ENCODE measurements at places on chromosomes 4 and X. TPM values are rescaled to one million over a fixed set of nuclear protein-coding genes. Genes with fewer than 3 reads are reported as not detected.

GRCh38 chr4:113635739-113636437 is 125.7 kb downstream of the CAMK2D start:
- no peaks in the 10 kb centered on the region for H3K36me3 ChIP-seq
- no peak overlapping the region for H3K27ac ChIP-seq
- H3K4me1 ChIP-seq, result peaks cover 48% of the 10 kb centered on the region
- H3K27me3 ChIP-seq, result no peaks in the 10 kb centered on the region

DNA sequence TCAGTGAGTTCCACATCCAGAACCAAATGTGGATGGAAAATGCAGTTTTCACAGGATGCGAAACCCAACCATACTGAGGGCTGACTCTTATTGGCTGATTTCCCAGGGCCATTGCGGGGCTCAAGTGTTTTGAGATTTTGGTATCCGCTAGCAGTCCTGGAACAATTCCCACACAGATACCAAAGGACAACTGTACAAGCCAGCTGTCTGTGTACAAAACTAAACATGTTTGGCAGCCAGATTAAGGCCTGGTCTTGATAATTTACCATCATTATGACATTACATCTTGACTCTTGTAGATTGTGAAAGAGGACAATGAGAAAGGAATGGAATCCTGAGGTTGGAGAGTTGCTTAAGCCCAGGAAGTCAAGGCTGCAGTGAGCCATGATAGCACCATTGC is 121.9 kb downstream of the DKK2 start:
- H3K4me3 ChIP-seq, result no peak overlapping the region
- no peaks in the 10 kb centered on the region for H3K27me3 ChIP-seq
- H3K4me1 ChIP-seq, result no peaks in the 10 kb centered on the region
- H3K27ac ChIP-seq, result no peak overlapping the region

DNA sequence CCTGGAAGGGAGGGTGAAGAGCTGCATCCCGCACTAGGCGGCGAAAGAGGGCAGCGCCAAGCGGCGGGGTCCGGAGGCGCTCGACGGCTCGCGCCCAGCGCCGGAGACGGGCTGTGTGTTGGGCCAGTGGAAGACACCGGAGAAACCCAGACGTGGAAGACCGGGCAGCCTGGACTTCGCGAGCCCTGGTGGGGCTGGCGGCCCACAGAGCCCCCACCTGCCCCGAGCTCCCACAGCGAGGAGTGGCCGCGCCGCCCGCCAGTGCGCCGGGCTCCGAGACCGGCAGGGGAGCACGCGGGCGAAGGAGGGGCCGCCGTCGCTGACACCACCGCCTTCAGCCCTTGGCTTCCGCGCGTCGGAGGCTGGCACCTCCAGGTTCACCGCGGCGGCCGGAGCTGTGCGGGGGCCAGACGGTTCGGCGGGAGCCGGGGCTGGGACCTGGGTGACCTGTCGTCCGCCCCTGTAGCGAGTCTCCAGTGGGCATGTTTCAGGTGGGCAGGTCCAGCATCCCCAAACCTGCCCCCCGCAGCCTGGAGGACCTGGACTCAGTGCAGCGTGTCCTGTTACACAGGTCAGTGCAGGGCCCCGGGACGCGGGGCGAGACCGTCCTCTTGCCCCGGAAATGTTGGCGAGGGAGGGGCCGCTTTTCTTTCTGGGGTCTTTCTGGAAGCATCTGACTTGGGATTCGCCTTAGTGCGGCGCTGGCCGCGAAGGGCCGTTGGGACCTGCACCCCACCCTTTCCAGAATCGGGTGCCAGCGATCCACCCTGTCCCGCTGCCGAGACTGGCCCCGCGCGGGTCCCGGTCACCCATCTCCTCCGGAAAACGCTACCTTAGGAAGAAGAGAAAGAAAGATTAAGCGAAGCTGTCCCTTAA is 9.6 kb upstream of the INTU start:
- peaks cover 6% of the 10 kb centered on the region for H3K27me3 ChIP-seq
- no peaks in the 10 kb centered on the region for H3K4me1 ChIP-seq
- H3K4me3 ChIP-seq, result peak overlapping the region; percentile 68
- H3K27ac ChIP-seq, result peak overlapping the region; percentile 64
- DNase-seq, result no peak

DNA sequence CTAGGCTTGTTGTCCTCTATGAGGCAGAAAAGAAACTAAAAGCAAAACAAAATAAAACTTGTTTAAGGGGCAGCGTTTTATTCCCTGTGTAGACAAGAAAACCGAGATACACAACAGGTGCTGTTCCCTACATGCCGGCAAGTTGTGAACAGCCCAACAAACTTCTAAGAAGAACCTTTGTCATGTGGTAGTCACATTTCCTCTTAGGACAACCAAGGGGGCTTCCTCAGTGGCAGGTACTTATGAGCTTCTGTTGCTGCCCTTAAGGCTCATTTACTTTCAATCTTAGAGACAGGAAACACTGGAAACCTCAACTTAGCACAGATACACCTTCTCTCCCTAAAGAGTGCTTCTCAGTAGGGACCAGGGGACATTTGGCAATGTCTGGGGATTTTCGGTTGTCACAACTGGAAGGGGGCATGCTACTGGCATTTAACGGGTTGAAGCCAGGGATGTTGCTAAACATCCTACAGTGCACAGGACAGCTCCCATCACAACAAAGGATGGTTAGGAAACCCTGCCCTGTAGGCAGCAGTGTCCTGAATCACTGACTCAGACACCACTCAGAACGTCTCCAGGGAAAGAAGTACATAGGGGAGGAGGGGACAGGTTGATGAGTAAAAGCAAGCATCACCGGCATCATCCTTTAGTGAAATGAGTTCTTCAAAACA is 111.0 kb downstream of the ASB9 start:
- H3K27ac ChIP-seq, result no peak overlapping the region
- H3K27me3 ChIP-seq, result no peaks in the 10 kb centered on the region

MAGEB3 gene
- not detected for total RNA-seq

PPP4R3C gene
- not detected for total RNA-seq

GPR119 gene
- not detected for total RNA-seq

- no peak for DNase-seq
- H3K27me3 ChIP-seq, result no peaks in the 10 kb centered on the region
- H3K27ac ChIP-seq, result no peak overlapping the region
- no peaks in the 10 kb centered on the region for H3K36me3 ChIP-seq
- H3K4me1 ChIP-seq, result no peaks in the 10 kb centered on the region
- H3K4me3 ChIP-seq, result no peak overlapping the region
Observed at GRCh38 chrX:3504916-3505315, 158.5 kb upstream of the MXRA5 start.

GYG2 gene
- 3.9 TPM for total RNA-seq

GRCh38 chr4:185265942-185266341 is 56.5 kb downstream of the SNX25 start:
- no peak overlapping the region for H3K27ac ChIP-seq
- no peak for DNase-seq
- H3K27me3 ChIP-seq, result no peaks in the 10 kb centered on the region
- H3K36me3 ChIP-seq, result no peaks in the 10 kb centered on the region
- H3K4me3 ChIP-seq, result no peak overlapping the region

GRCh38 chr4:94370533-94371254 is 28.1 kb upstream of the HPGDS start:
- no peak overlapping the region for H3K4me3 ChIP-seq
- no peaks in the 10 kb centered on the region for H3K27me3 ChIP-seq
- H3K36me3 ChIP-seq, result no peaks in the 10 kb centered on the region
- DNase-seq, result no peak
- H3K27ac ChIP-seq, result no peak overlapping the region

GRCh38 chr4:189083769-189084168 is 856.9 kb upstream of the FRG1 start:
- no peaks in the 10 kb centered on the region for H3K36me3 ChIP-seq
- H3K27ac ChIP-seq, result no peak overlapping the region
- no peaks in the 10 kb centered on the region for H3K27me3 ChIP-seq
- DNase-seq, result no peak
- no peak overlapping the region for H3K4me3 ChIP-seq
- no peaks in the 10 kb centered on the region for H3K4me1 ChIP-seq

DNA sequence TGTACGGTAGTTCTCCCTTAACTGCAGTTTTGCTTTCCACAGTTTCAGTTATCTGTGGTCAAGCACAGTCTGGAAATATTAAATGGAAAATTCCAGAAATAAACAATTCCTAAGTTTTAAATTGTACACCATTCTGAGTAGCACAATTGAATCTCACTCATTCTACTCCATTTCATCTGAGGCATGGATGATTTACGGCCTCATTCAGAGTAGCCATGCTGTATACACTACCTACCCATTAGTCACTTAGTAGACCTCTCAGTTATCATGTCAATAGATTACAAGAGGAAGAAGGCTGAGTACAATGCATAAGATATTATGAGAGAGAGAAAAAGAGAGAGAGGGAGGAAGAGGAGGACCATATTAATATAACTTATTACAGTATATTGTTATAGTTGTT is 77.5 kb downstream of the ENOX2 start:
- H3K27me3 ChIP-seq, result no peaks in the 10 kb centered on the region
- H3K36me3 ChIP-seq, result no peaks in the 10 kb centered on the region
- H3K4me1 ChIP-seq, result no peaks in the 10 kb centered on the region
- H3K4me3 ChIP-seq, result no peak overlapping the region

FAM9A gene
- total RNA-seq, result not detected

DNA sequence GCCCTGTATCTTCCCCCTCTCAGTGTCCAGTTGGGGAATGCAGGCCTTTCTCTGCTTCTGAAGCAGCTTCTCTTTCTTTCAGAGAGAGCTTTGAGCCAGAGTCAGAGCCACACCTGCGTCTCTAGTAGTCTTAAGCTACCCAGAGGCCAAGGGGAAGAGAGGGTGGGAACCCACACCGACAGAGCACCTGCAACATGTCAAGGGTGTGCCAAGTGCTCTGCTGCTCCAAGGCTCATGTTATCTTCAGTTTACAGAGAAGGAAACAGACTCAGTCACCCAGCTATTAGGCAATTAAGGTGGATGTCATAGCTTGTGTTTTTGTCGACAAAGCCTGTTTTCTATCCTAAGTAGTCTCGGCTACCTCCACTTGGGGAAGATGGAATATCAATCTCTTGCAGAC is 22.7 kb upstream of the RNF212 start:
- no peak overlapping the region for H3K27ac ChIP-seq
- H3K4me3 ChIP-seq, result no peak overlapping the region
- DNase-seq, result no peak
- no peaks in the 10 kb centered on the region for H3K36me3 ChIP-seq
- no peaks in the 10 kb centered on the region for H3K4me1 ChIP-seq
- no peaks in the 10 kb centered on the region for H3K27me3 ChIP-seq

GRCh38 chr4:1382776-1383727 is 23.2 kb downstream of the NKX1-1 start:
- H3K27me3 ChIP-seq, result no peaks in the 10 kb centered on the region
- no peak overlapping the region for H3K27ac ChIP-seq
- peaks cover 19% of the 10 kb centered on the region for H3K36me3 ChIP-seq
- peak; percentile 59 for DNase-seq
- no peaks in the 10 kb centered on the region for H3K4me1 ChIP-seq

ANOS1 gene
- 0.33 TPM for total RNA-seq

DNA sequence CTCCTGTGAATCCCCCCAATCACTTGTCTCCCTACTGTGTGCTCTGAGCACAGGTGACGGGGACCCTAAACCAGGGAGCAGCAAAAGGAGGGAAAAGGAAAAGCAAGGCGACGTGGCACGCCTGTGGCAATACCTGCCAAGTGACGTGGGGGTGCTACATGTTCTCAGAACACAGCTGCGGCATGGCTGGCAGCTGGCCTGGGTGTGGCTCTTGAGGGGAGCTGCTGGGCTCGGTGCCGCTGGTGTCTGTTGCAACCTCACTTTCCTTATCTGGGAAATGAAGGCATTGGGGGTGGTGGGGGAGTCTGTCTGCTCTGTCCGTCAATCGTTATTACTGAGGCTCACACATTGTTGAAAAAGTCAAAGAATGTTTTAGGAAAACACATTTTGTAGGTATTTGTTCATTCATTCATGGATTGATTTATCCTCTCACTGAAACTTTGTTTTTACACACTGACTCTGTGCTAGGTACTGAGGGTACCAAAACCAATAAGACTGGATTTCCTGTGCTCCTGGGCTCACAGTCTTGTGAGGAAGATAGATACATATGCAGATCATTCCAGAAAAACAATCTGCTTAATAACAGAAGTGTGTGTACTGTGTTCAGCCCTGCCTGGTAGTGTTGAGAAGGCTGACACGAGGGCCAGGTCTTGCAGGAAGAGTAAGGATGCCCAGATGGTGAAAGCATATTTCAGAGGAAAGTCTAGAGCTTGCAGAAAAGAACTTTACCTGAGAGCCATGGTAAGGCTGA is 217.6 kb downstream of the PTTG2 start:
- no peaks in the 10 kb centered on the region for H3K27me3 ChIP-seq
- H3K36me3 ChIP-seq, result no peaks in the 10 kb centered on the region
- DNase-seq, result peak; percentile 85
- no peak overlapping the region for H3K4me3 ChIP-seq
- peaks cover 19% of the 10 kb centered on the region for H3K4me1 ChIP-seq

DNA sequence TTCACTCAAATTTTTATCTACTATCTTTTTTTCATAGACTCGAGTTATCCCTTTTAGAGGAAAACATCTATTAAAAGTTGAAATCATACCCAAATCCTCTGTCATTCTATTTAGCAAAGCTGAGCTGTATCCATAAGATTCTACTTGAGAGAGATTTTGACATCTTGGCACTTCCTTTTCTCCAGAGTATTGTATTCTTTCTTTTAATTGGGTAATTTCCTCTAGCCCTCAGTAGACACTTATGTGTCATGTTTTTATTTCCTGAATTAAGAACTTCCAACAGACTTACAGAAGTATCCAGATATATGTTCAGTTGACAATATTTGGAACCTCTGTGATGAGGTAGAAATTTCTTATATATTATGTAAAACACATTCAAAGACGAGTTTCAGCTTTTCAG is 201.6 kb upstream of the NR3C2 start:
- H3K27ac ChIP-seq, result no peak overlapping the region
- H3K27me3 ChIP-seq, result no peaks in the 10 kb centered on the region
- no peak overlapping the region for H3K4me3 ChIP-seq
- no peak for DNase-seq
- H3K36me3 ChIP-seq, result no peaks in the 10 kb centered on the region

- H3K27me3 ChIP-seq, result no peaks in the 10 kb centered on the region
- H3K4me1 ChIP-seq, result peaks cover 12% of the 10 kb centered on the region
- no peak for DNase-seq
- H3K27ac ChIP-seq, result no peak overlapping the region
Observed at GRCh38 chrX:39894683-39895082, 203.1 kb downstream of the BCOR start.

Data from sigmoid colon (tissue), 7 donors.